ENCODE measurements at places on chromosomes 16 and 17.

- no peak for DNase-seq
These were observed 82.7 kb upstream of the PLCG2 start for GRCh38 chr16:81696166-81696960.

GRCh38 chr16:85777583-85778310, 21.6 kb downstream of the EMC8 start:
- DNase-seq, result no peak

GRCh38 chr16:71777329-71777728, 31.3 kb downstream of the AP1G1 start:
- no peak for DNase-seq

- no peak for DNase-seq
These were observed 3.5 kb downstream of the CDH13 start for GRCh38 chr16:82630219-82630618.

- DNase-seq, result no peak
These were observed 19.8 kb upstream of the BAIAP2 start for GRCh38 chr17:81015136-81015535.

DNA sequence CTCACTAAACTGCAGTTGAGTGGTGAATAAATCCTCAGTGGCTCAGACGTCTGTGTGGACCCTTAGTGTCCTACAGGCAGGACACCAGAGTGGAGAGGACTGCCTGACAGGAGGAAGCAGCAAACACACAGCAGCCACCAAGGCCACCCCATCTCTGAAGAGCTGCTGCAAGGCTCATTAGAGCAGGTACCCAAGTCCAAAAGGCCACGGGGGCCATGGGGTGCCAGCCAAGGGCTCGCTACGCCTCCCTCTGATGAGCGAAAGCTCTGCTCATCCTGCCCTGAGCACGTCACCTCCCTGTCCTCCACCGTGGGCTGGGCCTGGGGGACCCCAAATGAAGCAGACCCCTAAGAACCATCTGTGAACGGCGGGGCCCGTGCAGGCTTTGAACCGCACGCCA, 70.1 kb upstream of the DOC2B start:
- DNase-seq, result no peak

DNA sequence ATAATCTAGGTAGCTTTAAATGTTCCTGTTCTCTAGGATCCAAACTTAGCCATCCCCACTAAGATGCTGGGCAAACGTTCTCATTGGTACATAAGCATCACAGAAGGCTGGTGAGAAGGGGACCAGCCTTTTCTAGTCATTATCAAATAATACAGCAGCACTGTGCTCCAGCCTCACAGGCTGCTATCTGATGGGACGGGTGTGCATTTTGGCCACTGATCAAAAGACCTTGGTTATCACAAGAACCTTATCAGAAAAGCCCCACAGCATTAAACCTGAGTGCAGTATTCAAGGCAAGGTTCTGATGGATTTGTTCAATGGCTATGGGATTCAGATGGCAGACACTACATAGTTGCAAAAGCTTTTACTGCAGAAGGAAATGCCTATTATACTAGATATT, 19.1 kb upstream of the KPNB1 start:
- no peak for DNase-seq

- no peak for DNase-seq
These were observed 26.3 kb upstream of the CCL2 start for GRCh38 chr17:34228781-34229180.

DNA sequence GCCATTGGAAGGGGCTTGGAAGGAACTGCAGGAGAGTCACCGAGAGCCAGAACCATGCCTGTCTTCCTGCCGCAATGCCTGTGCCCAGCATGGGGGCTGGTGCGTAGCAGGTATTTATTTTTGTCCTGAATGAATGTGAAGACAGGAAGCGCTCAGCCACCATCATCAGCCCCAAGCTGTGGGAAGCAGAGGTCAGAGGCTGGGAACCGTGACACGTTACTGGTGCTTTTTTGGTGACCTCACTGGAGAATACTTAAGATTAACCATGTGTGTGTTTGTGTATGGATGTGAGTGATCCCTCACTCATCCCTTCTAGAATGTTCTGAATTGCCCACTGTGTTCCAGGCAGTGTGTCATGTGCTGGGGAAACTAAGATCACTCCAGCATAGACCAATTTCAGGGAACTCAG, 343.8 kb downstream of the SNX29 start:
- no peak for DNase-seq

Measured in activated CD8-positive, alpha-beta memory T cell treated with anti-CD3 and anti-CD28 coated beads for 48 hours (primary cell).